Brain microvascular endothelial cell (primary cell): ENCODE measurements at places on chromosomes 5 and 9.
A peak's percentile ranks its signal among the peaks of the same experiment; 100 is the strongest.

DNA sequence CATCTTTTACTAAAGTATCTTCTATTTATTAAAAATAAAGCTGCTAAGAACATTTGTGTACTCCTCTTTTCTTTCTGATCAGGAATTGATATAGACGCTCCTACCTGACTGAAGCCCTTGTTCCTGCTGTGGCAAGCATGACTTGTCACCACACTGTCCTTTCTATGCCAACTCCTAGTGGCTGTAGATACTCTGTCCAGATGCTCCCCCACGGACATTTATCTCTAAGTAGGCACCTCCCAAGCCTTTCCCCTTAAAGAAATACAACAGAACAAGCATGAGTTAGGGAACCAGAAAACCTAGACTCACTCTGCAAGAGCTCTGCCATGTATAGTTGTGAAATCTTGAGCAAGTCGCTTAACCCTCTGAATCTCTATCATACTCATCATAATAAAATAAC lies 53.2 kb downstream of the FAM114A2 start:
- DNase-seq = no peak

DNA sequence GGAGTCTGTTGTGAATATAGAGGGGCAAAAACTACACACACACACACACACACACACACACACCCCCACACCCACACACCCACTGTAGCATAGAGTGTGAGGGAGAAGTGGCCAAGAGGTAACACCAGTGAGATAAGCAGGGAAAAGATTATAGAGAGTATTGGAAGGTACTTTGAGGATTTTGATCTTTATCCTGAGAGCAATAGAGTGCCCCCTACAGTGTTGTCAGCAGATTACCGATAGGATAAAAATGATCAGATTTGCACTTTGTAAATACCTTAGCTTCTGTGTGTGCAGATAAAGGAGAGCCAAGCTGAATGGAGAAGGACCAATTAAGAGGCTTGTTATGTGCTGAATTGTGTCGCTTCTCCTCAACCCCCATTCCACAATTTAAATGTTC lies 32.3 kb downstream of the ERCC6L2 start:
- no peak for DNase-seq

- no peak for DNase-seq
These were observed 109.5 kb downstream of the PRKACG start for GRCh38 chr9:68904454-68904853.

DNA sequence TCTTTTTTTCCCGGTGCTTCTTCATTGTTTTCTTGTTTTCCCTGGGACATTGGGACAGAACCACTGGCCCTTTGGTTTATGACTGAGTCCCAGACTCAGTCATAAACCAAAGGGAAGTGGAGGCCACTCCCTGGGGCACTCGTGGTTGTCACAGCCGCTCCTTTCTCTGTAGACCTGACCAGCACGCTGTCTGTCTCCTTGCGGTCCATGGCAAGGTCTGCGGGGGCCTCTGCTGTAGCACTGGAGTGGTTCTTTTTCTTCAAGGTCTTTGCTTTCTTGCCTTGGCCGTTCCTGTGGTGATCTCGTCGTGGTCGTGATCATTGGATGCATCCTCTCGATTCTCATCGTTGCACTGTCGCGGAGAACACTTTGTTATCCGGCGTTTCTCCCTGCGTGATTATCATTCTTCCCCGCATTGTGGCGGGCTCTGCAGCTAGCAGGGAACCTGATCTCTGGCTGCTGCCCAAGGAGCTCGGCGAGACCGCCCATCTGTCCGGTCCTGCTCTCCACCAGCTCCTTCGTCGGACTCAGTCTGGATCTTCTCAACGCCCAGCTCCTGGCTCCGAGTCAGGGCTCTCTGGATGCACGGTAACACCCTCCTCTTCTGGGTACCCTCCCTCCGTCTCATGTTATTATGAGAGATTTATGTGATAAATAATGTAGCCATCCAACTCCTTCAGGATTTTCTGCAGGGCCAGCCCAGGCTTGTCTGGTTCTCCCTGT lies 43.5 kb upstream of the MPDZ start:
- no peak for DNase-seq

DNA sequence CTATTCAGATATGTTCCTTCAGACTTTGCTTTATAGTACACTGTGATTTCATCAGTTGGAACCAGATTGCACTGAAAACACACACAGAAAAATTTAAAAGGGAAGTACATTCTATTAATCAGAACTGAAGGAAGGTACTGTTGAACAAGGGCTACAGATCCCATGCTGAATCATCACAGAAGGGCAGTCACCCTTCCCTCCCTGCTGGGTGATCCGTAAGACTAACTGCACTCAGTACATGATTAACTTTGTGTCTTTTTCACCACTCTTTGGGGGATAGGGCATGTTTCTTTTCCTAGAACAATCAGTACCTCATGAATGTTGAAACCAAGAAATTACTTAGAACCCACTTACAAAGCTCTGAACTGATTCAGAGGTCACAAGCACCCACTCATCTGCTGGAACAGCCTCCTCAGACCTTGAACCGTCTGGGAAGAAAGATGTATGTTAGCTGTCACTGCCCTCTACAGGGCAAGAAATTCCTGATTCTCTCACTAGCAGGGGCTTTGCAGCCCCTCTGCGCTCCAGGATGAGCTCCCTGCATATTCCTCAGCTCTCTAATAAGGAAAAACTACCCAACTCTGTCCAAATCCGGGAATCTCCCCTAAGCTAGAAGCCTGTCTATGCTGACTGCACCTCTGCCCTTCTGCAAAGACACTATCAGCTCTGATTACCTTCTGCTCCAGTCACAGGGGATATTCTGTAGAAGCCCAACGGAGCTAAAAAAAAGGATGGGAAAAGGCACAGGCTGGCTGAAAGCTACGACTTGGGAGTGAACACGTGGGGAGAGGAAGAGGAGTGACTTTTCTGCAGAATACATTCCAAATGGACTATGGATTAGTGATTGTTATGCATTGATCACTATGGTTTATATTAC lies 51.0 kb downstream of the IARS1 start:
- peak; percentile 85 for DNase-seq

GRCh38 chr5:3905031-3905430 lies 309.4 kb downstream of the IRX1 start:
- no peak for DNase-seq

GRCh38 chr9:26163931-26164330 lies 485.7 kb upstream of the TUSC1 start:
- no peak for DNase-seq

GRCh38 chr5:167525004-167525403 lies 766.4 kb upstream of the WWC1 start:
- DNase-seq = no peak

- DNase-seq = peak; percentile 16
These were observed 1053.5 kb downstream of the NR2F1-AS1 start for GRCh38 chr5:92527311-92528078.

- no peak for DNase-seq
These were observed 279.3 kb downstream of the ASTN2 start for GRCh38 chr9:117135501-117136098.

DNA sequence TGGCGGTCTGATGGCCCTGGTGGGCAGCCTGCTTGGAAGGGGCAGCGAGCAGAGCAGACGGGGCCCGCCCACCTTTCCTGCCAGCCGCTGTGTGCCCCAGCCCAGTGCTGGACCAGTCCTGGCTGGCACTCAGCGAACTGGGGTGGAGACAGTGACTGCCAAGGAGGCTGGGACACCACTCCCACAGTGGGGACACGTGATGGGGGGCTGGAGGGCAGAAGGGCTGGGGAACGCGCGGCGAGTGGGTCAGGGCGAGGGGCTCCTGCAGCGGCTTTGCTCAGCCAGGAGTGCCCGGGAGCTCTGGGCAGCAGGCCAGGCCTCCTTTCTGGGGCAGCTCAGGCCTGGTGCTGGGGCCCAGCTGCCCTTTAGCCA lies 19.5 kb downstream of the NCS1 start:
- no peak for DNase-seq

DNA sequence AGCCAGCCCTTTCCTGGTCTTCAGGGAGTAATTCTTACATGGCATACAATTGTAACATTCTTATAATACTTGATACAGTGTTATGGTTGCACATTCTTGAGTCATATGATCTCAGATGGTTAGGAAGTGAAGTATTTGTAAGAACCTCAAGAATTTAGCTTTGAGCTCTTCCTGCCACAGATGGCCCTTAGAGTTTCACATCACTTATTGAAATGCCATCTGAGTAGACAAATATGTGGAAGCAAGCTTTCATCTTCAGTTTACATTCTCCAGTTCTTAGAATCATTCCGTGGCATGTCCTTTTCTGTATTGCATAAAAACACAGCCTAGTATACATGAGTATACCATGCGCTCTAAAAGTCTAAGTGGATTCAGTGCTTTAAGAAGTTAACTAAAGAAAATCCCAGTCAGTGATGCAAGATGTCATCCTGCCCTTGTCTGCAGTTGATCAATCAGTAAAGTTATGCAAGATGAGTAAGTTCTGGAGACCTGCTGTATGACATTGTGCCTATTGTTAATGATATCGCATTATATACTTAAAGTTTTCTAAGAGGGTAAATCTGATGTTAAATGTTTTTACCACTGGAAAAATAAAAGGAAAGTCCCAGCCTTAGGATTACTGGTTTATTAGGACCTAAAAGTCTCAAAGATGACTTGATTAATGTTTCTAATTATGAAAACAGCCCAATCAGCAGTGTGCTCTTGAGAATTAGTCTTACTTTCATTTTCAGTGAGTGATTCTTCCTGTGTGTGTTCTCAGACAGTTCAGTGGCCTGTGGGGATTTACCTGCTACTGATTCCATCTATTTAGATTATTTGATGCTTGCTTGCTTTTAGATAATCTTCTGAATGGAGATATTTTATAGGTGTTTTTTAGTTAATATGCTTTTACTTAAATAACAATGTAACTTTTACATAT lies 29.4 kb downstream of the RHOBTB3 start:
- DNase-seq = peak; percentile 85

GRCh38 chr5:15069407-15069905 lies 197.9 kb upstream of the ANKH start:
- no peak for DNase-seq

DNA sequence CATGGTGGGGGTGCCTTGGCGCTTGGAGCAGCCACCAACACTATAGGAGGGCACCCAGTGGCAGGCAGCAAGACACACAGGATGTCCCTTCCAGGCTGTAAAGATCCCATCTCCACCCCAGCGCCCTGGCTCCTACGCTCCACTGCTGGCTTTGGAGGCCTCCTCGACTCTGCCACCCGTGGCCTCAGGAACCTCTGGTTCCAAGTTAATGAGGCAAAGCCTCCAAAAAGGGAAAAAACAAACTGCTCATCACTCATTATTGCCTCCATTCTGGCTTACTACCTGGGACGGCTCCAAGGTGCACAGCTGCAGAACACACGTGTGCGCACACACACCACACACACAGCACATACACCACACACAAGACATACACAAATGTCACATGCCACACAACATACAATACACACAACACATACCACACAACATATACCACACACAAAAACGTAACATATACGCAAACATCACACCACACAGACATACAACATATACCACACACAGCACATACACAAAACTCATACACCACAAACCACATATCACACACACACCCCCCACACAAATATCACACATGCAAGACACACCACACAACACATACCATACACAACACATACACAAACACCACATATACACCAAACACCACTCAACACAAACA lies 45.3 kb downstream of the ROR2 start:
- no peak for DNase-seq

DNA sequence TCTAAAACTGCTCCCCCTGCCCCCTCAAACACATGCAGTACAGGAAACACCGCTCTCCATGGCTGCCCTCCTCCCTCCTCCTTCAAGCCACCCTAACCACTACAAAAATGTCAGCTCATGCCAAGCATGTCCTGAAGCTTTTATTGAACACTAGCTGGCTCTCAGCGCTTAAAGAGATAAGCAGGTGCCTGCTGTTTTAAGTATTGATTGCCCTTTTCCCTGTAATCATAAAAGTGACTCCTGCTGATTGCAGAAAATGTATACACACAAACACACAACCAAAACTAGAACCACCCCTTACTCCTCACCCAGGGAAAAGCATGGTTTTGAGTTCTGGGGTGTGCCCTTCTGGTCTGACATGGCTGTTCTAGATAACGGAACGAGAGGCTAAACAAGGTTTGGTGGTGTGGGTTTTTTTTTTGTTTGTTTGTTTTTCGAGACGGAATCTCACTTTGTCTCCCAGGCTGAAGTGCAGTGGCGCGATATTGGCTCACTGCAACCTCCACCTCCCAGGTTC lies 3.7 kb upstream of the UCK1 start:
- no peak for DNase-seq

DNA sequence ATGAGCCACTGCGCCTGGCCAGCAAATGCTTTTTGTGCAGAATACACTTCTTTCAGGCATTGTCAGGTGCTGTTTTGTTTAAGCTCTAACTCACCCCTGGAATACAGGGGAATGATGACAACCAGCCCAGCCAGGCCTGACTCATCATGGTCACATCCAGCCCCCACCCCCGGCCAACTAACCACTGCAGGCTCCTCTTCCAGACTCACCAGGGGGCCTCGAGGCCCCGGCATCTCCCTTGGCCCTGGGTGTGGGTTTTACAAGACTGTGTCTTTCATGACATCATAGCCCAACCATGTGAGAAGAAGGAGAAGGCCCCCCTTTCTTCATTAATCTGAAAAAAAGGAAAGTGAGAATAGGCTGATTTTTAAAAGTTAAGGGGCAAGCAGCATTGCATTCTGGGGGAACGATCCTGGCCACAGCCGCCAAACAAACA lies 35.5 kb downstream of the OLFML2A start:
- DNase-seq = peak; percentile 100

GRCh38 chr5:33231935-33232334 lies 208.8 kb upstream of the TARS1 start:
- no peak for DNase-seq
